GM12892 (cell line): ENCODE measurements at places on chromosomes 16 and 17.

DNA sequence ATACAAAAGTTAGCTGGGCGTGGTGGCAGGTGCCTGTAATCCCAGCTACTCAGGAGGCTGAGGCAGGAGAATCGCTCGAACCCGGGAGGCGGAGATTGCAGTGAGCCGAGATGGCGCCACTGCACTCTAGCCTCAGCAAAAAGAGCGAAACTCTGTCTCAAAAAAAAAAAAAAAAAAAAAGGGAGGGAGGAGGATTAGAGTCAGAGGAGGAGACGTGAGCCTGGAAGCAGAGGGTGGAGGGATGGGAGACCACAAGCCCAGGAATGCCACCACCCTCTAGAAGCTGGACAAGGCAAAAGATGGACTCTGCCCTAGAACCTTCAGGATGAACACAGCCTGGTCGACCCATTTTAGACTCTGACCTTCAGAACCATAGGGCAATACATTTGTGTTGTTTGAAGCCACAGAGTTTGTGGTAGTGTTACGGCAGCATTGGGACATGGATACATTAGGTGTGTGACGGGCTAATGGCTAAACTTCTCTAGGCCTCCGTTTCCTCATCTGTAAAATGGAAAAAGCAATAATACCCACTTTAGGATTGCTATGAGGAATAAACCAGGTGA lies 2.1 kb upstream of the SMIM22 start:
- no peak for DNase-seq

DNA sequence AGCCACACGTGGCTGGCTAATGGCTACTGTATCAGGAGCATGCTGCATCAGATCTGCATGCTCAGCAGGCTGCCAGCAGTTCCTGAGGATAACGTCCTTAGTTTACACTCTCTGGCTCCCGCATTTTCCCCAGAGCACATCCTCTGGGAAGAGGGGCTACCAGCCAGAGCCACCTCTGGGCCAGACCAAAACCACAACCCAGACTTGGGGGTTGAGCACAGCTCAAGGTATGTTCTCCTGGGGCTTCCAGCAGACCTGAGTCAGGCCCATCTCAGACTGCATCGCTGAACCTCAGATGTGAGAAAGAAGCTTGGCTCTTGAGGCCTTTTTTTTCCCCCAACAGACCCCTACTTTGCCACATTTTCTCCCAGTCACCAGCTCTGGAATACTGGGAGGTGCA lies 23.7 kb upstream of the WSCD1 start:
- DNase-seq = no peak

DNA sequence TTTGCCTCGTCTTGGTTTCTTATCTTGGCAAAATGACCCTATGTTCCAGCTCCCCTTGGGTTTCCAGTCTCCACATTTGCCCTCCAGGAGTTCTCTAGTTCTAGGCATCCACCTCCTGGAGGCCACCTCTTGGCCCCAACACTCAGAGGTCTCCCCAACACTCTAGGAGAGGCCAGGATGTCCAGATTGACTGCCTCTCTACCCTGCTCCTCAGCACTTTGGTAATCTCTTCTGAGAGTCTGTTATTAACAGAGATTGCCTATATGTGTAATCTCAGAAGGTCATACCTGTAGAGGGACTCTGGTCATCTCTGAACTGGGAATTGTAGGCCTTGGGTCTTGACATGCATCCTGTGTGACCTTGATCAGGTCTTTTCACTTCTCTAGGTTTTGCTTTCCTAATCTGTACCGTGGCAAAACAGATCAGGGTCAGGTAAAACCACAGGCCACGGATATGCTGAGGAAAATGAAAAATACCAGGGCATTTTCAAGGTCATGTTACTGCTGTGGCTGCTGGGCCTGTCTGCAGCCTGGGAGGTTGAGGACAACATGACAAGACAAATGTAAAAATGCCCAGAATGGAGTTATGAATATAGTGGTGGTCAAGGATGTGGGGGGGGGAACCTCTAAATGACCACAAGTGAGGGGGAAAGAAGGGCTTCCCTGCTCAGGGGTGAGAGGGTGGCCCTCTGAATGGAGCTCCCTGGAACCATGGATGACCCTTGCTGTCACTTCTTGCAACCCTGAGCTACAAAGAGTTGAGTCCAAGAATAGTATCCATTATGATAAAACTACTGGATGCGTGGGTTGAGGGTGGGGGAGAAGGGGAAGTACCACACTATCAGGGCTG lies 5.0 kb upstream of the CCL4L2 start:
- DNase-seq = no peak

DNA sequence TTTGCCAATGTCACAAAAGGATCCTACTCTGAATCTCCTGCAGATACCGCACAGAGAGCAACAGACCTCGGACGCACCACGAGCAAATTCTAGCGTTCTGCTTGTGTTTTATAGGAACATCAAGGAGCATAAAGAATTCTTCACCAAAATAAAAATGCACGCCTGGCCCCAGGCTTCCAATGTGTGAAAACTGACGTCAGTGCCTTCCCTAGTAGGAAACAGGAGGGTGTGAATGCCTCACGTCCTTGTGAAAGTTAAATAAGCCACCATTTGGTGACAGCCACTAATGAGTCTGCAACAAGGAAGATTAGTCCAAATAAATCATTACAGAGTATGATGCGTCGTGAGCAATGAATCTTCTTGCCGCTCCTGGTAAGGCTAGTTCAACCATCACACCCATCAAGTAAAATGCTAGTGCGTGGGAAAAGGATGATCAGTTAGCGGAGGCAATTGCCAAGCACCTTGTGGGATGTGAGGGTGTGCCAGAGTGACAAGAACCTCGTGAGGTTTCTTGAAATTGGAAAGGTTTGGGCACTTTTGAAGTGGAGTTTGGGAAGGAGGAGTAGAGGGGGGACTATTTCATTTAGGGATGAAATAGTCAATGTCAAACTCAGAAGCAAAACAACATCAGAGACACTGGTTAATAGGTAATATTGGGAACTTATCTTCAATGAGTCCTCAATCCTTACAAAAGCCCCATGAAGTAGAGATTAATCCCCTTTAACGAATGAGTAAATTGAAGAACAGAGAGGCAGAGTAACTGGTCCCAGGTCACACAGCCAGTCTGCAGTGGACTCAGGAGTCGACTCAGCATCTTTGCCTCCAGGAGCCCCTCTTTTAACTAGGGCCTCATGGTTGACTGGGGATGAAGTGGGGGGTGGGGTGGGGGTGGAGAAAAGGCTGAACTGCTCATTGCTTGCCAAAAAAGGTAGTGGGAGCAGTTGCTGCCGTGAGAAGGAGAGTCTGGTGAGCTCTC lies 238.8 kb downstream of the SLC39A11 start:
- no peak for DNase-seq

GRCh38 chr17:81067391-81067811 lies 32.5 kb downstream of the BAIAP2 start:
- no peak for DNase-seq

DNA sequence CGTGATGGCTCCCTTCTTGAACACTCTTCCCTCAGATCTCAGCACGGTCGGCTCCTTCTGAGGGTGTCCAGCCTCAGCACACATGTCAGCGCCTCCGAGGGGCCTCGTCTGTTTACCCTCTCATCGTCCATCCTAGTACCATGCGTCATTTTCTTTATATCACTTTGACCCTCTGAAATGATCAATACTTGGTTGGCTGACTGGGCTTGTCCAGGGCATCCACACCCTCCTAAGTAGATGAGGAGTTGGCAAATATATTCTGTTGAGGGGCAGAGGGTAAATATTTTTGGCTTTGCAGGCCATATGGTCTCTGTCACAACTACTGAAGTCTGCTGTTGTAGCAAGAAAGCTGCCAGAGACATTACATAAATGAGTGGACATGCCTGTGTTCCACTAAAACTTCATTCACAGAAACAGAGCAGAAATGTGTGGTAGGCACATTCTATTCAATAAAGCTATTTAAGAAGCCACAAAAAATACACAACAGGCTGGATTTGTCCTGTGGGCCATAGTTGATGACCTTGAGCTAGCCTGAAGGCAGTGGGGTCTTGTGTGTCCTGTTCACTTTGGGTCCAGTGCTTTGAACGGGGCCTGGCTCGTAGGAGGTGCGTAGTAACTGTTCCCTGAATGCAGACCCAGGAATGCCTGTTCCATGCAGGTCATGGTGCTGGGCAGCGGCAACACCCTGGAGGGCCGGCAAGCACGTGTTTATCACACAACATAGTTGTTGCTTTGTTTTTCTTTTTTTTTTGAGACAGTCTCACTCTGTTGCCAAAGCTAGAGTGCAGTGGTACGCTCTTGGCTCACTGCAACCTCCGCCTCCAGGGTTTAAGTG lies 185.8 kb downstream of the SNX29 start:
- no peak for DNase-seq

GRCh38 chr16:88882358-88883030 lies 16.0 kb upstream of the PABPN1L start:
- no peak for DNase-seq

- no peak for DNase-seq
Observed at GRCh38 chr17:27889711-27890251, 3.4 kb downstream of the LYRM9 start.

DNA sequence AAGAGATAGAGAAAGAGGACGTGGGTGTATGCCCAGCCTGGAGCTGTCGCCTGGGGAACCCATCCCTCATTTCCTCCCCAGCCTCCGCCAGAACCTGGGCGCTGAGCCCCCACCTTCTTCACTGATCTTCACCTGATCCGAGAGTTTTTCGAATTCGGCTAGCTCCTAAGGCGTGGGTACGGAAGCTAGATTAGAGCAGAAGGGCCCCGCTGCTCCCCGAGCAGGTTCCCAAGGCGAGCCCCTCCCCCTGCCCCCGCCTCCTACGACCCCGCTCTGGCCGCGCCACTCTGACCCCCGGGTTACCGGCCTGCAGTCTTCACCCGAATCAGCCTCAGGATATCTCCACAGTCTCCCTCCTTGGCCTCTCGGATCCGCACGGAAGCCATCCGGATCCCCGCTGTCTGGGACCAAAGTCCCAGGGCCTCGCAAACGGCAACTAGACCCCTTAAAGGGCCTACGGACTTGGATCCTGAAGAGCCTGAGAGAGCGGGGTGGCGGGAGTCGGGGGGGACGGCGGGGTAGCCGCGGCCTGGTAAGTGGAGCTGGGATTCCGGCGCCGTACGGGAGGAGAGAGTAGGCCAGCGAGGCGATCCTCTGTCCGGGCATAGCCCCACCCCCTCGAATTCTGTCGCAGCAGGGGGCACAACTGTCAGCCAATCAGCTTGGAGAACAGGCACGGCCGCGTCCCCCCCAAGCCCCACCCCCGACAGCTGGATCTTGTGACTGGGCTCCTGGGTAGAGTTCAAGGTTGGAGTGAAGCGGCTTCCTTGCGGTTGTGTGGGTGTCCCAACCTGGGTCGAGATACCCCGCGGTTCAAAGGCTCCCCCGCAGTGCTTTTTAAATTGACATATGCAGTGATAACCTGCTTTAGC lies at the start of gene SAT2:
Gene SAT2, minus strand, starts transcription at position 572 of the 872 bp plus-strand sequence. Its CDS starts 186 bp downstream, at position 386.
- peak; percentile 100 for DNase-seq

GRCh38 chr16:3797904-3798811 lies 80.8 kb upstream of the TRAP1 start:
- DNase-seq = no peak
